ENCODE measurements at places on chromosomes 12 and 14.

DNA sequence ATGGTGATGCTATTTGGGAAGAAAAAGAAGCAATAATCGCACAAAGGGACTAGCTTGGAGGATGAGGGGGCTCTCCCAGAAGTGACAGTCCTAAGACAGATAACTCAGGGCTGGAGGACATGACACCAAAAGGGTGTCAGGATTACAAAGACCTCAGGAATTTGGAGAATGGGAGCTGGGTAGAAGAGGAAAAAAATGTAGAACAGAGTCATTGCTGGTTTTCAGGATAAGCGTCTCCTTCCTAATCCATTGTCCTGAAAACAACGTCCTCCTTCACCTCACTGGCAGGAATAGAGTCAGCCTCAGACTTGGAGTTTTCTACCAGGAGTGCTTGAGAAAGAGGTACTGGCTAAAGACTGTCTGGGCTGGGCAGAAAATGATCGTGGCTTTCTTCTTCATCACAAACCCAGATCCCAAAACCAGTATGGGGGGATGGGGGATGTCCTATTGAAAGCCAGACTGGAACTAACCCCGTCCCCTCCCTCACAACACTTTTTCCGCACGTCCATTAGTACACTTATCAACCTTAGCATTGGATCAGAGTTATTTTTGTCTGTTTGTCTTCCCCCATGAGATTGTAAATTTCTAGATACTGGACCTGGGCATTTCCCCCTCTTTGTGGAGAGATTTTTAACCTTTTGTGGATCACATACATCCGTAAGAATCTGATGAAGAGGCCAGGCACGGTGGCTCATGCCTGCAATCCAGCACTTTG is 14.3 kb downstream of the B4GALNT3 start:
- no peaks in the 10 kb centered on the region for H3K36me3 ChIP-seq
- H3K27ac ChIP-seq: no peak overlapping the region
- H3K4me3 ChIP-seq: no peak overlapping the region
- peaks cover 7% of the 10 kb centered on the region for H3K4me1 ChIP-seq
- DNase-seq: no peak

- no peak within 1 kb of the TSS for H3K27ac ChIP-seq
- H3K4me3 ChIP-seq: peak within 1 kb of the TSS; percentile 4
- H3K27me3 ChIP-seq: peaks cover 55% of the 10 kb centered on the region
- H3K36me3 ChIP-seq: peaks cover 2% of the 10 kb centered on the region
- peaks cover 17% of the 10 kb centered on the region for H3K4me1 ChIP-seq
Observed at GRCh38 chr12:21940549-21941505, at the start of gene ABCC9. Gene ABCC9 (minus strand): TSS chr12:21941426. CDS start chr12:21936674, 4,752 bp downstream.

GRCh38 chr14:87080146-87080545 is 912.8 kb downstream of the GALC start:
- H3K36me3 ChIP-seq: no peaks in the 10 kb centered on the region
- H3K27ac ChIP-seq: no peak overlapping the region
- no peaks in the 10 kb centered on the region for H3K27me3 ChIP-seq

DNA sequence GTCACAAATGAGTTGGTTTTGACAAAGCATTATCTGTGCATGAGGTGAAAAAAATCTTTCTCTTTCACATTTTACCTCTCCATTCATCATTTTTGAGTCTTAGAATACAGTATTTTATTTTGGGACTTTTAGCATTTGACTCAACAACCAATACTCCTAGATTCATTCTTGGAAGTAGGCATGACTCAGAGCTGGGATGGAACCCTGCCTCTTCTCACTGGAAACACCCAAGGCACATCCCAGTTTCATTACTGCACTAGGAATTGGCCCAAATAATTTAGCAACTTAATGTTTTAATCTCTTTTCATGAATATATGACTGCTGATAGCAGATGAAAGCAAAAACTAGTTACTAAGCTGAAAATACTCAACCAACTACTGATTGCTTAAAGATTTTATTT is 3.3 kb upstream of the PDZRN4 start:
- no peak overlapping the region for H3K4me3 ChIP-seq
- H3K4me1 ChIP-seq: peaks cover 2% of the 10 kb centered on the region
- no peak overlapping the region for H3K27ac ChIP-seq

DNA sequence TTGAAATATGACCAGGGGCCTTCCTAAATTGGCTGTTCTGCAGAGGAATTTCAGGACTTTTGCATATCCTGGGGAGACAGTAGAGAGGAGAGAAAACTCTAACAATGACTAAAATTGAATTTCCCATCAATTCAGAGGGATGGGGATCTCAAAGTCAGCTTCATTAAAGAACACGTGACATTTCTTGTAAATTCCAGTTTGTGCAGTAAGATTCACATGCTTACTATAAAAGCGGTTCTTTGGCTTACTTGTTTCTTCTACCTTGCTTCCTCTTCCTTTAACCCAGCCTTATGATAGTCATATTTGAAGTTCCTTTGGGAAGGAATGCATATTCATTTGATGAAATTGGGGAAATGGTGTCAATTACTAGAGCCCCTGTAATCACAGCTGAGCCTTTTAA is 143.7 kb upstream of the GZMB start:
- peaks cover 7% of the 10 kb centered on the region for H3K27me3 ChIP-seq
- H3K27ac ChIP-seq: no peak overlapping the region
- DNase-seq: no peak
- H3K4me1 ChIP-seq: no peaks in the 10 kb centered on the region

- no peaks in the 10 kb centered on the region for H3K27me3 ChIP-seq
- no peaks in the 10 kb centered on the region for H3K36me3 ChIP-seq
- DNase-seq: no peak
- no peak overlapping the region for H3K27ac ChIP-seq
- no peak overlapping the region for H3K4me3 ChIP-seq
Observed at GRCh38 chr12:80813820-80814219, 97.1 kb downstream of the MYF5 start.

DNA sequence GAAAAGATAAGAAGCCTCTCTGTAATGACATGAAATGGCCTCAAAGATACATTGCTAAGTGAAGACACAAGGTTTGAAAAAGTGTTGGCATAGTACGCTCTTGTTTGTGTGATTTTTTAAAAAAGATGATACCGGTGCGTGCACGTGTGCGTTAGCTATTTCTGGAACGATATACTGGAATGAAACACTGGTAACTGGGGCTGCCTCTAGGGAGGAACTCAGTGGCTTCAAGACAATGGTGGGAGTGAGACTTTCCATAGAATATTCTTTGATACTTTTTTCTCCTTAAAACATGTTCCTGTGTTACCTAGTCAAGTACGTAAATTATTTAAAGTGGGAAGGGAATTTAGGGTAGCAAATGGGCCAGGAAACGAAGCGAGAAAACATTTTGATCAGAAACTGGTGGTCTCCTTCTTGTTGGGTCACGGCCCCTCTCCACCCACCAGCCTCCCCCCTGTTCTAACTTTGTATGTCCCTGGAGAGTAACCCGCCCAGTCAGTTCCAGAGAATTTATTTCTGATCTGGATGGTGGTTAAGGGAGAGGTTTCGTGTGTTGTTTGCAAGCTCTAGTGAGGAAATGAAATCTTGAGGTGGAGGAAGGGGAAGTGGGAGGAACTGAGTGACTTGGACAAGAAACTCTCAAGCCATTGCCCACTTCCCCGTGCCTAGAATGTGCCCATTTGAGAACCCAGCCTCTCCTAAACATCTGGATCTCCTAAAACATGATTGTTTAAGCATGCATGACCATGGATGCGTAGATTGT is 6.6 kb downstream of the FGF6 start:
- peaks cover 36% of the 10 kb centered on the region for H3K27me3 ChIP-seq
- peak overlapping the region; percentile 7 for H3K27ac ChIP-seq
- no peak overlapping the region for H3K4me3 ChIP-seq
- peak; percentile 11 for DNase-seq

DNA sequence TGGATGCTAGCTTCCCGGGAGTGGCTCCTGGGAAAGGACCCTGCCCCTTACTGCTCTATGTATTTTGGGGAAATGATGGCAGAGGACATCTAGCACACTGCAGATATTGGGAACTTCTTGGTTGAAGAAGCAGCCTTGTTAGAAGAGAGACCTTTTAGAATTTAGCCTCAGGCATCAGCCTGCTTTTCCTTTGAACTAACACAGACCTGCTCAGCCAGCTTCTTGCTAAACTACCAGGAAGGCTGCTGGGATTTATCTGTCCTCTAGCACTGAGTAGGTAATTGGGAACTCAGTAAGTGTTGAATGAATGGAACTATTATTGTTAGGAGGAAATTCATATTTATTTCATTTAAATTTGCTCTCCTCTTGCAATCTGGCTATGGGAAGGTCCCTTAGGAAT is 77.3 kb downstream of the DRAM1 start:
- H3K36me3 ChIP-seq: no peaks in the 10 kb centered on the region
- no peak overlapping the region for H3K27ac ChIP-seq
- no peak overlapping the region for H3K4me3 ChIP-seq
- H3K4me1 ChIP-seq: peaks cover 22% of the 10 kb centered on the region
- no peak for DNase-seq
- no peaks in the 10 kb centered on the region for H3K27me3 ChIP-seq

DNA sequence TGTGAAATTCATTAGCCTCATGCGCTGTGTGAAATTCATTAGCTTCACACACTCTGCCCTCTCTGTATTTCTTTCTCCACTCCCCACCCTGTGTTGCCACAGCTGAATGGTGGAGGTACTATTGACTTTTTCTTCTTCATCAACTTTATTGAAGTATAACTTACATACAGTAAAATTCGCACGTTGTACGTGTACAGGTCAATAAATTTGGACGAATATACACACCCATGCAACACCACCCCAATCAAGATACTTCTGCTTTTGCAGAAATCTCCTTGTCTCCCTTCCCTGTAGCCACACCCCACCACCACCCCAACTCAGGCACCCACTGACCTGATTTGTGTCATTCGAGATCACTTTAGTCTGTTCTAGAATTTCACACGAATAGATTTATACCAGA is 51.8 kb downstream of the FBXL14 start:
- peaks cover 65% of the 10 kb centered on the region for H3K27me3 ChIP-seq
- H3K4me1 ChIP-seq: no peaks in the 10 kb centered on the region
- H3K27ac ChIP-seq: no peak overlapping the region
- no peaks in the 10 kb centered on the region for H3K36me3 ChIP-seq

GRCh38 chr12:99598785-99599184 is 48.8 kb upstream of the GARIN6 start:
- H3K4me1 ChIP-seq: no peaks in the 10 kb centered on the region
- no peaks in the 10 kb centered on the region for H3K36me3 ChIP-seq
- H3K27me3 ChIP-seq: no peaks in the 10 kb centered on the region
- no peak for DNase-seq

DNA sequence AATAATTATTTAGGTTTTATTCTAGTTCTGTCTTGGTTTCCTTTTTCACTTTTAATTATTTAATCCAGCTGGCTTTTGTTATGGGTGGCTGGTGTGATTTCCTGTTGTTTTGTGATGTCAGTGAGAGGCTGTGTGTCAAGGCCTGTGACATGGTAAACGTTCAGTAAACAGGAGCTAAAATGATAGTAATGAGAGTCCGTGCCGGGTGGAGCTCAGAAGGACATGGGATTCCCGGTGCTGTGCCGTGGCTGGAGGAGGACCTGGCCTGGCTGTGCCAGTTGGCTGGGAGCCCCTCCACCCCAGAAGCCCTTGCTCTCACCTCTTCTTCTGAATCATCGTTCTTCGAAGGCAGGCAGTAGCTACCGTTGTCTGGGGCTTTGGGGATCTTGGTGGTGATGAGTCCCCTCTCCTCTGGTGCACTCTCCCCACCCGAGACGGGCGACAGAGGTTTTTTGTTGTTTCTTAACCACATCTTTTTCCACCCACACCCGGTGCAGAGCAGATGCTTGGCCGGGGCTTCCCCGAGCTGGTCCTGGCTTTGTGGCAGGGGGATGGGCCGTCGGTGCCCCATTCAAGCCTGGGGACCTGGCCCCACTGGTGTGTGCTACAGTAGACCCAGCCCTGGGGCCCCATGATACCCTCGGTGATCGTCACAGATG is 29.1 kb downstream of the SH2B3 start:
- H3K36me3 ChIP-seq: peaks cover 26% of the 10 kb centered on the region
- peak overlapping the region; percentile 71 for H3K4me3 ChIP-seq
- peak overlapping the region; percentile 97 for H3K27ac ChIP-seq
- peaks cover 2% of the 10 kb centered on the region for H3K27me3 ChIP-seq
- peak; percentile 82 for DNase-seq
- H3K4me1 ChIP-seq: peaks cover 90% of the 10 kb centered on the region

DNA sequence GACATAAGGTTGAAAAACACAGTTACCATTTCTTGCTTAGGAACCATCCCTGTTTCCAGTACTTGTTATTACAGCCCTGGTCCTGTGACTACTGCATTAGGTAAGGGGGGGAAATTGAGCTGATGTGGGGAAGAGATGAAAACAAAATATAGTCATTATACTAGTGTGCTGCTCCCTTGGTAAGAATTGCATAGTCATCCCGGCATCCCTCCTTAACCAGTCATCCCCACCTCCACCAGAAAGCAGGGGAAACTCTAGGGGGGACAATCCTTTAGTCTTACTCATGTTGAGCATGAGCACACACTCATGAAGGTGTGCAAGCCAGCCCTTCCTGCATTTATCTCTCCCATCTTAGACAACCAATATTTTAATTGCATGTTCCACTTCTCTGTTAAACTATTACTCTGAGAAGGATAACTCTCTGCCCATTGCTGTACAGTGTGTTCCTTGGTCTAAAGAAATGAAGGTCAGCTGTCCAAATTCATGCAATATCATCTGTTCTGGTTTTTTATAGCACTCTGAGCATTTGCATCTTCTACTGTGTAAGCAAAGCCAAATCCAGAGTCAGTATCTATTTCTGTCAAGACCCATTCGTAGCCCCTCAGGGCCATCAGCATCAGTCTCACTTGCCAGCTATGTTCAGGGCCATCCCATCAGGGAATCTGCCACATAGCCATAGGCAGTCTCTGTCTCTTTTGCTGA is 46.8 kb downstream of the TMEM30B start:
- H3K36me3 ChIP-seq: peaks cover 4% of the 10 kb centered on the region
- H3K27ac ChIP-seq: no peak overlapping the region
- H3K4me3 ChIP-seq: no peak overlapping the region
- H3K27me3 ChIP-seq: peaks cover 7% of the 10 kb centered on the region

DNA sequence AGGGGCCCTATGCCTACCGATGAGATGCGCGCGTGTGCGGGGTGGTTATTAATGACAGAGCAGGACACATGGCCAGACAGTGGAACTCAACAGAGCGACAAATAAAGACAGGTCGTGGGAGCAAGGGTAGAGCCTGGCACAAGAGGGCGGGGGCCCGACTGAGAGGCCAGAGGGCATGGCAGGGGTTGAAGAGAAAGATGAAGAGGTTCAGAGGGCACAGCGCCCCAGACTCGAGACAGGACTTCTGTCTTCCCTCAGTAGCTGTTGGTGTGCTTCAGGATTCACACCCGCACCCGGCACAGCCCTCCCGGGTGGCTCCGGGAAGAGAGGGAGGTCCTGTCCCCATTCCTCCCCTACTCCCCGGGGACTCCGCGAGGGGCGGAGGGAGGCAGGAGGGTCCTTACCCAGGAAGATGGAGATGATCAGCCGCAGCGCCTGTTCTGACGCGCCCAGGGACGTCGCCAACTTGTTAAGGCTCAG is 366 bp downstream of the LPCAT3 start:
- H3K4me3 ChIP-seq: peak overlapping the region; percentile 84
- DNase-seq: no peak
- peak overlapping the region; percentile 60 for H3K27ac ChIP-seq
- H3K36me3 ChIP-seq: peaks cover 5% of the 10 kb centered on the region
- no peaks in the 10 kb centered on the region for H3K27me3 ChIP-seq

- no peaks in the 10 kb centered on the region for H3K36me3 ChIP-seq
- no peaks in the 10 kb centered on the region for H3K4me1 ChIP-seq
- DNase-seq: no peak
- H3K4me3 ChIP-seq: no peak overlapping the region
- H3K27ac ChIP-seq: no peak overlapping the region
Observed at GRCh38 chr14:51821822-51822221, 38.6 kb upstream of the GNG2 start.

Measured in activated CD4-positive, alpha-beta memory T cell treated with anti-CD3 and anti-CD28 coated beads, Interleukin-2, amount 10 ng/mL, durations not matched to agents 7 days and 5 days (primary cell).